ENCODE measurements at places on chromosomes 16 and 17.
A peak's percentile ranks its signal among the peaks of the same experiment; 100 is the strongest.

DNA sequence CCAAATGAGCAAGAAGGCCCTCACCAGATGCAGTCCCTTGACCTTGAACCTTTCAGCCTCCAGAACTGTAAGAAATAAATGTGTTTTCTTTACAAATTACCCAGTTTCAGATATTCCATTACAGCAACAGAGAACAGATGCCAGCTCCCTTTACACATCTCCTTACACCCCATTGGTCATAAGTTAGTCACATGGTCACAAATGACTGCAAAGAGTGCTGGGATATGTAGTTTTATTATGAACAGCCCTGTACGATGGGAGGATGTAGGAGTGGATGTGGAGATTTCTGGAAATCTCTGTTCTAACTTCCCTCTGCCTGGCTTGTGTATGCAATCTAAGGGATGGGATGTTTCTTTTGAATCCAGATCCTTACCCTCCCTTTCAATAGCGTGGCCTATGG, 13.3 kb upstream of the RPL38 start:
- peak; percentile 64 for DNase-seq

GRCh38 chr16:19274165-19274797, 11.2 kb upstream of the CLEC19A start:
- DNase-seq: no peak

- no peak for DNase-seq
These were observed 73.6 kb downstream of the WIPI1 start for GRCh38 chr17:68383443-68384321.

- DNase-seq: no peak
These were observed 89.8 kb upstream of the XYLT1 start for GRCh38 chr16:17560548-17560947.

- no peak for DNase-seq
These were observed 100.4 kb upstream of the GSE1 start for GRCh38 chr16:85512808-85513115.

DNA sequence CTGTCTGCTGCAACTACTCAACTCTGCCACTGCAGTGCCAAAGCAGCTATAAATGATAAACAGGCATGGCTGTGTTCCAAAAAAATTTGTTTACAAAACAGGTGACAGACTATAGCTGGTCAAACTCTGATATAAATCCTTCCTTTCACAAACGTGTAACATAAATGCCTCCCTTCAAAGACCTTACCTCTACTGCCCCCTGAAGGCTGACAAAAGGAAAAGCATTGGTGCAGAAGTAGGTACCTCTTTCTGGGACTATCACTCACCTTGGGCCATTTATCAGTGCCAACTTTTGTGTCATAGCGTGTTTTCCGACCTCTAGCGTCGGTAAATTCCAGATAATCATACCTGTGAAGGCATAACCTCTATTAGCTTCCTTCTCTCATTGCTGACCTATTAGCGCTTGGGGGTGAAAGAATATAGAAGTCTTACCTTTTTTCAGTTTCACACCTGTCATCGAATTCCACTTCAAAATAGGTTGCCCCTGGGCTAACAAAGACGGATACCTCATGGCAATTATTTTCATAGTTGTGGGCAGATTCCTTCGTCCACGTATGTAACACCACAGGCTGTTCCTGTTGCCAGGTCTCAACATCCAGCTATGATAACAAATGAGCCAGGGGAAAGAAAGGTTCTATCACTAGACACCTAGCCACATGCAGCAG, 67.9 kb downstream of the ZZEF1 start:
- DNase-seq: peak; percentile 37

GRCh38 chr17:57622683-57623433, 122.2 kb downstream of the CCDC182 start:
- DNase-seq: no peak

- DNase-seq: no peak
These were observed 1.2 kb upstream of the HBA1 start for GRCh38 chr16:175011-175949.

DNA sequence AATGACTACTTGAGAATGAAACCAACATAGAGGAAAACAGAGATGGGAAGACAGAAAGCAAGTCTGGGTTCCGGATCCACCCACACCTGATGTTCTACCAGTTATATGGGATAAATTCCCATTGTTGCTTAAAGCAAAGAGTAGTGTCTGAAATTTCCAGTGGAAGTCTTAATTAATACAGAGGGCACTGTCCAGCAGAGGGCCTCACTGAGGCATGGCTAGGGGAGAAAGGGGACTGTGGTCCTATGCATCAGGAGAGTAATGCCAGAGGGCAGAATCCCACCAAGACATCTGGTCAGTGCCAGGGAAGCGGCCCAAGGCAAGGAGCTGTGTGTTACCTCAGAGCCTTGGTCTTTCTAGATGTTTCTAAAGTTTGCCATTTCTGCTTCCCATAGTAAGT, 7.5 kb upstream of the UMOD start:
- no peak for DNase-seq

DNA sequence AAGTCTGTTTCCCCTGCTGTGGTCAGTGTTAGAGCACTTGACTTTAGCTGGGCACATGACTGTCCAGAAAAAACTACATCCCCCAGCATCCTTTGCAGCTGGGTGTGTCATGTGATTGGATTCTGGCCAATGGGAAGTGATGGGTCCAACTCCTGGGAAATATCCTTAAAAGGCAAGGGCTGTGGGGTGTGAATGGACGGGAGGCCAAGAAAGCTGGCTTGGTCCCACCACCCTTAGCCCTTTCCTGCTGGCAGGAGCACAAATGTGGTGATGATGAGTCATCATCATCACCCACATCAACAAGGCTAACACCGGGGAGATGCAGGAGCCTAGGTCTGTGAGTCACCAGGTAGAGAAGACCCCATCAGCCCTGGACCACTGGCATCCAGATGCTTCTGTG, 341.7 kb downstream of the C16orf95 start:
- DNase-seq: no peak

- no peak for DNase-seq
These were observed 3.7 kb upstream of the TMEM231 start for GRCh38 chr16:75559564-75560372.

DNA sequence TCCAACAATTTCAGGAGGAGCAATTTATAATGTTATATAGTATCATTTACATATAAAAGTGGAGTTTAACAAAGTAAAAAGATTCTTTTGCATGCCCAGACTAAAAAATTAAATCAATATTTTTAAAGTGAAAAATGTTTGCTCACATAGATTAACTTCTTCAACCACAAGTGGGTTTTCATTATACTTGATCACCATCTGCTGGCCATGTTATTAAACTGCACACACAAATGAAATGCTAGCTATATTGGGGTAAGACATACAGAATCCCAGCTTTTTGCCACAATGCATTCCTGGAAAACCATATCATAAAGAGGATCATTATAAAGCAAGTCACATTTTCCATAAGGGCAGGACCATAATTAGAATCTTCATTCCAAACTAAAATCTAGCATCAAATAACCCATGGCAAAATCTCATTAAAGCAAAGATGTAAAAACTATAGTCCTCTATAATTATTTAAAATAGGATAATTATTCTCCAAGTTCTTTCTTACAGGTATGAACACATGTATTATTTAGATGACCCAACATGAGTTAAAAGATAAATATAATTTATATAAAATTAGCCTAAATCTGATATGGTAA, 26.3 kb downstream of the CEP112 start:
- DNase-seq: peak; percentile 53

GRCh38 chr17:40371261-40371929, 6.9 kb upstream of the GJD3 start:
- DNase-seq: no peak

DNA sequence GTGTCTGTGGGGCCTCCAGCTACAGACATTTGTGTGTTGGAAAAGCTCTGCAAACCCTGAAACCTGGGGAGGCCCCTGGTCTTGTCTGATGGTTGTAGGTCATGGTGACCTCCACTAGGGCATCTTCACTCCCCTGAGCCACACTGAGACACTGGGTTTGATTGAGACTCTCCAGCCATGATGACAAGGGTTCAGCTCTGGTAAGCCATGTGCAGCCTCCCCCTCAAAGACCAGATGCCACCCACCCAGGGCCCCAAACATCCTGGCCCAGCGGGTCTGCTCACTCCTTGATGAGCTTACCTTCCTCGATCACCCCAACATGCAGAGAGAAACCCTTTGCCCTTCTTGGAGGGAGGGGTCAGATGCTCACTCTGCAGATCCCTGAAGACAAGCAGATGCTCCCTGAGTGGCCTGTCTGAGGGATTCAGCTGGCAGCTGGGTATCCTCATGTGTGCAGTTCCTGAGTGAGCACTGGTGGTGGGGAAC, 101.6 kb downstream of the METRNL start:
- no peak for DNase-seq

DNA sequence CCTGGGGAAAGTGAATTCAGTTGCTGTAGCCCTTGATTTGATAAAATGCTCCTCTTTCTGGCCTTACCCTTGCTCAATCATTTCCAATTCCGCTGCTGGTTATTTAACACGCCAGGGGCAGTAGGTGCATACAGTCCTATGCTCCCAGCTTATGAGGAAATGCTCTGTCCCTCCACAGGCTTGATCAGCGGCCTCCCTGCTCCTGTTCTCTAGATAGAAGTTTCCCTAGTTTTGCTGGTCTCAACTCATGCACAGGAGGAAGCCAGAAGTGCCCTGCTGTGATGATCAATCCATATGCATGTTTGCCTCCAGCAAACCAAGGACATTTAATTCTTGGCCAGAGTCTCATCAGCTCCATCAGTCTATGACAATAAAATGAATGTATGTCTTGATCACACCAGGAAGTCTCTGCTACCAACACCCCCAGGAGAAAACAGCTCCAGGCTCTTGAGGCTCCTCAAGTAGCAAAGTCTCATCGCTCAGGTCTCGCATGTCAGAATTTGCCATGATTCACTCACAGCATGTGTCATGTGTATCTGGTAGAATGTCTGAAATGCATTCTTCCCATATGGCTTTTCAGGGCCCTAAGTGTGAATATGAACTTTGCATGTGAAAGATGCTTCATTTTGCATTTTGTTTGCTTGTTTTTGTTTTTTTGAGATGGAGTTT, 208.9 kb downstream of the CDH13 start:
- no peak for DNase-seq

DNA sequence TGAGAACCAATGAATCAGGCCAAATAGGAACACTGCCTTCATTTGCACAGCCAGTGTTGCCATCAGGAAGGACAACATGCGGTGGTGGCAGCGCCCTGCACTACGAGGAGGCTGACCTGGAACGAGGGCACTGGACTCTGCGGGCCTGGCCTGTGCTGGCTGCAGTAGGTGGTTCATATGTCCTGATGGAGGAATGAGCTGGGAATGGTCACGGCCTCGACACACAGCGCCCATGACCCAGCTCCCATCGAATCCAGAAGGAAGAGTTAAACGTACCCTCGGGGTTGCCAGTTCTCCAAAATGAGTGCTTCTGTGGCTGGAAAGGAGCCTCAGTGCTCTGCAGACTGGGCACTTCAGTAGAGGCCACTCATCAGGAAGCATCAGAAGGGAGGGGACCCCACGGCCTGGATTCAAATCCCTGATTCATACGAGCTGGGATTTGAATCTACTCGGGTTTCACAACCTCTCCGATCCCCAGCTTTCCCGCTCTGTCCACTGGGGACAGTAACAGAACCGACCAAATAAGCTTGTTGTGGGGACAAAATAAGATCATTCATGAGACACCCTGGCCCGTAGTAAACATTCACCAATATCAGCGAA, 85.5 kb downstream of the ZDHHC7 start:
- no peak for DNase-seq

GRCh38 chr17:21209511-21210175, 4.3 kb downstream of the TMEM11 start:
- no peak for DNase-seq

DNA sequence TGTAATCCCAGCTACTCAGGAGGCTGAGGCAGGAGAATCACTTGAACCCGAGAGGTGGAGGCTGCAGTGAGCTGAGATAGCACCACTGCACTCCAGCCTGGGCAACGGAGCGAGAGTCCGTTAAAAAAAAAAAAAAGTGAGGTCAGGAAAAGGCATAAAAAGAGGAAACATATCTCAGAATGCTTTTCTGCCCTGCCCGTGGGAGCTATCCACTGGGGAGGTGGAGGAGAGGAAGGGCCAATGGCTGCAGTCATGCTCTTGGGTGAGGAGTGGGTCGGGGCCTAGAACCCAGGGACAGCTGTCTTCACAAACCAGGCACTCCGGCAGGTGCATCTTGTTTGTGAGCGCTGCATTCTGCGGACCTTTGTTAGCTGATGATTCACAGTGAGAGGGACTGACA, 60.0 kb upstream of the CDC42EP4 start:
- DNase-seq: no peak

DNA sequence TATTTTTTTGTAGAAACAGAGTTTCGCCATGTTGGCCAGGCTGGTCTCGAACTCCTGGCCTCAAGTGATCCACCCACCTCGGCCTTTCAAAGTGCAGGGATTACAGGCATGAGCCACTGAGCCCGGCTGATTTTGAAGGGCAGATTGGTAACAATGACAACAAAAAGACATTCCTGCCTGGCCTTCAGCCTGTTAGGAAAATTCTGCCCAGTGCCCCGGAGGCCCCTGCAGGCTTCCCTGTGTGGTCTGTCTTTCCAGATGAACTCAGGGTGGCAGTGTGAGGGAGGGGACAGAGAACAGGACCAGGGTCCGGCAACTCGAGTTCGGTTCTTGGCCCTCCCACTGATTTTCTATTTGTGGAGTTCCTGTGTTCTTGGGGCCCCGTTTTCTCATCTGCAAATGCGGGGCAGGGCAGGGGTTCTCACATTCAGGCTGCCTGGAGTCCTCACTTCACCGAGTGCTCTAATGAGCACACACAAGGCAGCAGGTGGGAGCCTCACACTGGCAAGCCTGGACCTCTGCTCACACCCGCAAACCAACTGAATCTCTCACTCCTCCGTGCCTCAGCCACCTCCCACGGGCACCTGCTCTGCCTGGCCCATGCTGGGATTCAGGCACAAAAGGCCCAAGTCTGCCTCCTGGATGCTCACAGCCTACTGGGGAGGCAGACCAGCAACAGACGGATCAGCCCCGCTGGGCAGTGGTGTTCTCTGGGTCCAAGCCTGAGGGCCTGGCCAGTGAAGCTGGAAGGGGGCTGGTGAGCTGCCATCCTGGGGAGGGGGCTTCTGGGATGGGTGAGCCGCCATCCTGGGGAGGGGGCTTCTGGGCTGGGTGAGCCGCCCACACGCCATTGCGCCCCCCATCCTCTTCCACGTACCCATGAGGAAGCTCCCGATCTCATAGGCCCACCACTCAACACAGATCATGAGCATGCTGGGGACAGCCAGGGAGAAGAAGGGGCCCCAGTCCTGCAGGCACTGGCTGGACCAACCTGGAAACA, 10.3 kb downstream of the SLC47A2 start:
- DNase-seq: no peak

GRCh38 chr16:57349212-57350031, 9.2 kb upstream of the CCL22 start:
- DNase-seq: no peak

DNA sequence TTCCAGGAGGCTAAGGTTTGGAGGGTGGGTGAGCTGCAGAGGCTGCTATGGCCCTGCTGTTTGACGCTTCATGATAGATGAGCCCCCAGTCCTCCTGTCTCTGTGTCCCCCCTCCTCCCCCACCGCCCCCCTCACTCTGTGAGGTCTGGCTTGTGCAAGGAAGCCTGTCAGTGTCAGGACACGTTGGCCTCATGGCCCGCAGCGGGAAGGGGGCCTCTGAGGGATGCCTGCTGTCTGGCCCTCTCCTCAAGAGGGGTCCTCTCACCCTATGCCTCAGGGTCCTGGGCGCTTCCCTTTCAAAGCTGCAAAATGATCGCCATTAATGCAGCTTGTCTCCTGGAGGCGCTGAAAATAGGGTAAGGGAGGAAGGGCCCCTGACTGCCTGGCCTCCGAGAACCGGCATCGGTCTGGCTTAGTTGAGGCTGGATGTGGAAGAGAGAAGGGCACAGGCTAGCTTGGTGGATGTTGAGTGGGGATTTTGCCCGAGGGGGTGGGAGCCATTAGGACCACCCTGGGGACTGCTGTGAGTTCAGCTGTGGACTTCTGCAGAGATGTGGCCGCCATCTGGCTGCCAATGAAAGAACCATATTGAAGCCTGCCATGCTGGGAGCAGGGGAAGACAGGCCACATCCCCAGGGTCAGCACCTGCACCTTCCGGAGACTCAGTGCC, 14.8 kb upstream of the GOSR2 start:
- no peak for DNase-seq

Data from SW 1271 (cell line).